ENCODE measurements at places on chromosomes 12 and 14.

GRCh38 chr12:122238861-122239260 lies 13.0 kb upstream of the DIABLO start:
- no peaks in the 10 kb centered on the region for H3K4me1 ChIP-seq
- H3K27me3 ChIP-seq, result no peaks in the 10 kb centered on the region
- H3K4me3 ChIP-seq, result no peak overlapping the region
- H3K36me3 ChIP-seq, result peaks cover 30% of the 10 kb centered on the region
- no peak overlapping the region for H3K27ac ChIP-seq

DNA sequence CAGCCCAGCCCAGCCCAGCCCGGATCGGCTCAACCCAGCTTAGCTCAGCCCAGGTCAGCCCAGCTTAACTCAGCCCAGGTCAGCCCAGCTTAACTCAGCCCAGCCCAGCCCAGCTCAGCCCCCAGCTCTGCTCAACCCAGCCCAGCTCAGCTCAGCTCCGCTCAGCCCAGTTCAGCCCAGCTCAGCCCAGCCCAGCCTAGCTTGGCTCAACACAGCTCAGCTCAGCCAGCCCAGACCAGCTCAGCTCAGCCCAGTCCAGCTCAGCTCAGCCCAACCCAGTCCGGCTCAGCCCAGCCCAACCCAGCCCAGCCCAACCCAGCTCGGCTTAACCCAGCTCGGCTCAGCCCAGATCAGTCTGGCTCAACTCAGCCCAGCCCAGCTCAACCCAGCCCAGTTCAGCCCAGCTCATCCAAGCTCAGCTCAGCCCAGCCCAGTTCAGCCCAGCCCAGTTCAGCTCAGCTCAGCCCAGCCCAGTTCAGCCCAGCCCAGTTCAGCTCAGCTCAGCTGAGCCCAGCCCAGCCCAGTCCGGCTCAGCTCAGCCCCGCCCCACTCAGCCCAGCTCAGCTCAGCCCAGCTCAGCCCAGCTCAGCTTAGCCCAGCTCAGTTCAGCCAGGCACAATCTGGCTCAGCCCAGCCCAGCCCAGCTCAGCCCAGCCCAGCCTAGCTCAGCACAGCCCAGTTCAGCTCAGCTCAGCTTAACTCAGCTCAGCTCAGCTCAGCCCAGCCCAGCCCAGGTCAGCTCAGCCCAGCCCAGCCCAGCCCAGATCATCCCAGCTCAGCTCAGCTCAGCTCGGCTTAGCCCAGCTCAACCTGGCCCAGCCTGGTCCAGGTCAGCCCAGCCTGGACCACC lies 331.7 kb downstream of the TMEM121 start:
- H3K27ac ChIP-seq, result no peak overlapping the region
- peaks cover 3% of the 10 kb centered on the region for H3K4me1 ChIP-seq
- H3K27me3 ChIP-seq, result no peaks in the 10 kb centered on the region
- H3K36me3 ChIP-seq, result no peaks in the 10 kb centered on the region
- no peak overlapping the region for H3K4me3 ChIP-seq

GRCh38 chr12:117143008-117143532 lies 43.9 kb upstream of the TESC start:
- no peak overlapping the region for H3K4me3 ChIP-seq
- DNase-seq, result no peak
- no peak overlapping the region for H3K27ac ChIP-seq
- H3K4me1 ChIP-seq, result no peaks in the 10 kb centered on the region

DNA sequence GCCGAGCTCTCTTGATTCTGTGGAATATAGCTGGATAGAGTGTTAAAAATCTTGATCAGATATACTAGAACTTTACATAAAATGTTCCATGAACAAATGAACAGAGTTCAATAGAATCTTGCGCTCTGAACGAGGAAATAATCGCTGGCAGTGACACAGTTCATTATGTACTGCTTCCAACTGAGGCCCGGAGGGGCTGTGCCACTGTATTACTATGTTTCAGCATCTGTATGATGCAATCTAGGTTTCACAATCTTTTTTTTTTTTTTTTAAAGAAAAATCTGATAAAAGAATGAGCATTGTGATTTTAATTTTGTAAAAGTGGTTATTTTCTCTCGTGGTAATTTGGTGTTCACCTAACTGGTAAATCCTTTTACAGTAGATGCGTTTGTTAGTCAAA lies 77.2 kb downstream of the FERMT2 start:
- H3K27me3 ChIP-seq, result no peaks in the 10 kb centered on the region
- no peak overlapping the region for H3K27ac ChIP-seq
- H3K36me3 ChIP-seq, result peaks cover 26% of the 10 kb centered on the region
- no peak overlapping the region for H3K4me3 ChIP-seq
- H3K4me1 ChIP-seq, result no peaks in the 10 kb centered on the region

DNA sequence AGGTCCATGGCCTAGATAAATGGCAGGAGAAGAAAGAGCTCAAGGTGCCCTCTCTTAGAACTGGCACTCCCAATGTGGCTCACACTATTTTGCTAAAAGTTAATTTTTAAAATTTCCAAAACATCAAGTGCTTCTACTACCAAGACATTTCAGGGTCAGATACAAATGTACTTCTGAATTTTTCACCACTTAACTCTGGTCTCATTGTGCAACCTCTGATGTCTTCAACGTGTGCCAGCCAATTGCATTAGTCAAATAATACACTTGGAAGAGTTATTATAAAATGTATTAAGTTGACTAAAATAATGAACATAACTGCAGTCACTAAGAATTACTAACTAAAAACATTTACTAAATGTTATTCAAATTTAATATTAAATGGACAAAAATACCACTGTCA lies 41.3 kb downstream of the SLC25A47 start:
- H3K4me1 ChIP-seq, result no peaks in the 10 kb centered on the region
- H3K27ac ChIP-seq, result no peak overlapping the region
- no peak for DNase-seq
- no peaks in the 10 kb centered on the region for H3K27me3 ChIP-seq
- H3K36me3 ChIP-seq, result peaks cover 26% of the 10 kb centered on the region

DNA sequence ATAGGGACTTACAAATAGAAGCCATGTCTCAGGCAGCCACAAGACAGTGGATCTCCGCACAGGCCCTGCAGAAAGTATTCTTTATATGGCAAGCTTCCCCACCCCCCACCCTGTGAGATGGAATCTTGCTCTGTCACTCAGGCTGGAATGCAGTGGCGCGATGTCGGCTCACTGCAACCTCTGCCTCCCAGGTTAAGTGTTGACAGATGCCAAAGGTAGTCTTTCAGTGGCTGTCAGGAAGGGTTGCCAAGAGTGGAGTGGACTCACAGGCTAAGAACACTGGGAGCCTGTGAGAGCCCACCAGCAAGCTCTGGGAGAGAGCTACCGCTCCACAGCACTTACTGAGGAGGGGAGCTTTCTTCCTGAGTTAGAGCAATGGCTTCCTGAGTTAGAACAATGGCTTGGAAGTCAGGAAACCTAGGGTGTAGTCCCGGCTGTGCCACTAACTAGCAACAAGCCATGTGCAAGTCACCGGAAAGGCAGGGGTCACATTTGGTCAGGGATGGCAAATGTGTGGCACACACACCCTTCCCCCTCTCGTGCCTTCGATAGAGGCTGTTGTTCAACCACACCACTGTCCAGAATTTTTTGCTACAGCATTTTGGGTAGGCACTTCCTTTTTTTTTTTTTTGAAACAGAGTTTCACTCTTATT lies 2.6 kb downstream of the RNASE1 start:
- no peaks in the 10 kb centered on the region for H3K4me1 ChIP-seq
- no peak overlapping the region for H3K27ac ChIP-seq
- no peaks in the 10 kb centered on the region for H3K36me3 ChIP-seq
- no peak for DNase-seq

Measured in mesenchymal stem cell (in vitro differentiated cells and primary cell).